IMR-90 (cell line): ENCODE measurements at places on chromosomes 6 and 20. TPM values are rescaled to one million over a fixed set of nuclear protein-coding genes. Genes with fewer than 3 reads are reported as not detected.

The CYP39A1 gene
- polyA plus RNA-seq, result 0.03 TPM in 1 of 2 replicates, not detected in the other

DNA sequence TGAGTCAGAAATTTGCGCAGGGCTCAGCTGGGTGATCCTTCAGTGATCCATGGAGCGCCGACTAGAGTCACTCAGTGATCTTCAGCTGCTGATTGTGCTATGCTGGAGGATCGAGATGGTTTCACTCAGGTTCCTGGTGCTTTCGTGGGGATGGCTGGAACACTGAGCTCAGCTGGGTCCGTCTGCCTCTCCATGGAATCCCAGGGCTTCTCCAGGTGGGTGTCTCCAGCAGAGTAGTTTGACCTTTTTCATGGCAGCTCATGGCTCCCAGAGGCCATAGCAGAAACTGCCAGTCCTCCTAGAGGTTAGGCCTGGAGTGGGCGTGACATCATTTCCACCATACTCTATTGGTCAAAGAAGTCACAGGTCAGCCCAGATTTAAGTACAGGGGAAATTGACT, 88.8 kb upstream of the SIRPA start:
- no peak for DNase-seq

DNA sequence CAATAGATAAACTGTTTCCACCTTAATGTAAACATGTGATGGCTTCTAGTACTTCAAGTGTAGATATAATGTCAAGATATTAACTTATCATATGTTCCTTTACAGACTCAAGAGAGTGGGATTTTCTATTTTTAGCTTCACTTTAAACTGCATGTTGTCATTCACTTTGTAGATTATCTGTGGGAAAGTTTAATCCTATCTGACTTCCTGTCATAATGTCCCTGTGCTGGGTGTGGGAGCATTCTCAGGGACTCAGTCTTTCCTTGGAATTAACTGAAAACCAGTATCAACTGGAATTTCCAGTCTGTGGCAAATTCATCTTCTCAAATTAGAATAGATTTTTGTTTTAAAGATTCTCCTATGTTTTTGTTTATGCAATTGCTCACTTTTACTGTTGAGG, 226.1 kb upstream of the FERMT1 start:
- no peak for DNase-seq

DNA sequence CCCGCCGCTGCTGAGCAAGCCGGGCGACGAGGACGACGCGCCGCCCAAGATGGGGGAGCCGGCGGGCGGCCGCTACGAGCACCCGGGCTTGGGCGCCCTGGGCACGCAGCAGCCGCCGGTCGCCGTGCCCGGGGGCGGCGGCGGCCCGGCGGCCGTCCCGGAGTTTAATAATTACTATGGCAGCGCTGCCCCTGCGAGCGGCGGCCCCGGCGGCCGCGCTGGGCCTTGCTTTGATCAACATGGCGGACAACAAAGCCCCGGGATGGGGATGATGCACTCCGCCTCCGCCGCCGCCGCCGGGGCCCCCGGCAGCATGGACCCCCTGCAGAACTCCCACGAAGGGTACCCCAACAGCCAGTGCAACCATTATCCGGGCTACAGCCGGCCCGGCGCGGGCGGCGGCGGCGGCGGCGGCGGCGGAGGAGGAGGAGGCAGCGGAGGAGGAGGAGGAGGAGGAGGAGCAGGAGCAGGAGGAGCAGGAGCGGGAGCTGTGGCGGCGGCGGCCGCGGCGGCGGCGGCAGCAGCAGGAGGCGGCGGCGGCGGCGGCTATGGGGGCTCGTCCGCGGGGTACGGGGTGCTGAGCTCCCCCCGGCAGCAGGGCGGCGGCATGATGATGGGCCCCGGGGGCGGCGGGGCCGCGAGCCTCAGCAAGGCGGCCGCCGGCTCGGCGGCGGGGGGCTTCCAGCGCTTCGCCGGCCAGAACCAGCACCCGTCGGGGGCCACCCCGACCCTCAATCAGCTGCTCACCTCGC, 1.5 kb downstream of the ARID1B start:
- DNase-seq, result no peak

DNA sequence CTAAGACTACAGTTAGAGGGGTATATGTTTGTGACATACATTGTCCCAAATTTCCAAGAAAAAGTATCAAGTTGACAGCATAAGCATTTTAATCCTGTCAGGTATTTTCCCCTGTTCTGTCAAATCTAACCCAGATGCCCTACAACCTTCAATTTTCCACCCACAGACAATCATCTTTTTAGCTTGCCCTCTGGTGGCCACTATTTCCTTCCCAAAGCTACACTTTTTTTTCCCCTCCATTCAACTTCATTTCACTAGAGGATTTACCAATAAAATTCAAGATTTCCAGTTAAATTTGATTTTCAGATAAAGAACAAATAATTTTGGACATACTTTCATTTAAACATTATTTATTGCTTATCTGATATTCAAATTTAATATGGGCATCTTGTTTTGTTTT, 286.6 kb downstream of the TENT5A start:
- DNase-seq, result peak; percentile 24

The GNAS-AS1 gene
- 0.60 and 0.90 TPM in 2 replicates for polyA plus RNA-seq
